ENCODE measurements at places on chromosomes 13 and 19.

DNA sequence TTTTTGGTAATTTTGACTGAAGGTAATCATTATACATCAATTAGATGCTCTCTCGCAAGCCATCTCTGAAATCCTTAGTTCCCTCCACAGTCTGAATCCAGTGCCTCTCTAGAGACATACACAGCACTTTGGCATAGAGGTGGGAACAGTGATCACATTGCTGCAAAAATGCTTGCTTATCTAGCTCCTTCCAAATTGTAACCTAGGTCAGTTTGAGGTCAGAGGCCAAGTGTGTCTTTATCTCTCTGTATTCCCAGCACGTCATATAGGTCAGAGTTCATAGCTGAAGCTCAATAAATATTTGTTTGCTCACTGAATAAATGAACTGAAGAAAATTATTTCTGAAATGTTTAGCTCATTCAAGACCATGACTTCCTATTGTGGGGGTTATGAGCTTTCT is 462.5 kb downstream of the DIAPH3 start:
- DNase-seq, result no peak

DNA sequence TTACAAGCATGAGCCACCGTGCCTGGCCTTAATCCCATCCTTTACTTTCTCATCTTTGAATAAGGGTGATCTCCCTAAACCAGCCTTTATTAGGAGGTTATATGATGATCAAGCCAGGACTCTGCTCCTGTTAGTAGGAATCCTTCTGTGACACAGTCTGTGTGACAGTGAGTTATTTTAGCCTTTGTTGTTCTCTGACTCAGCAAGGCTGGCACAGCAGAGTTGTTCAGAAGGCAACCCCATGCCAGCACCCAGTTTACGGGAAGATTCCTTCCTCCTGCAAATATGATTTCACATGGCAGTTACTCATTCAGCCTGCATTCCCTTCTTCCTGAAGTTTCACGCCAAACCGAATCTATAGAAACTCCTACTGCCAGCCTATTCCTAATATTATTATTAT is 10.5 kb upstream of the MIER2 start:
- DNase-seq, result no peak

GRCh38 chr13:66577358-66577757 is 652.8 kb downstream of the PCDH9 start:
- no peak for DNase-seq

GRCh38 chr19:54551950-54552912 is 21.4 kb upstream of the LILRA2 start:
- DNase-seq, result no peak

- DNase-seq, result no peak
Observed at GRCh38 chr13:58729361-58729760, 1097.8 kb downstream of the PCDH17 start.

DNA sequence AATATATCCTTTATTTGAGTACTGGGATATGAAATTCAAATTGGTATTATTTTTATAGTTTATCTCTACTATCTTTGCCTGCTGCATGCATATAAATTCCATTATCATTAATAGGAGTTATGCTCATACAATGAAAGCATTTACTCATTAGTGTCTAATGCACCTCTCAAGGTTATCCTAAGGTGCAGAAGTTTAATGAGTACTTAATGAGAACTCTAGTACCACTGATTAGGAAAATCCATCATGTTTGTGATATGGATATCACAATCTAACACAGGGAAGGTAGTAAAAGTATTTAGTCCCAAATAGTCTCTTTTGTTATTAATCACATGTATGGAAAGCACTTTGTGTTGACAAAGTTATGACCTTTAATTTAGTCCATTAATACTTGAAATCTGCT is 77.2 kb upstream of the SLC10A2 start:
- no peak for DNase-seq

- DNase-seq, result peak; percentile 17
Observed at GRCh38 chr13:90918536-90918935, 429.0 kb upstream of the MIR17HG start.

DNA sequence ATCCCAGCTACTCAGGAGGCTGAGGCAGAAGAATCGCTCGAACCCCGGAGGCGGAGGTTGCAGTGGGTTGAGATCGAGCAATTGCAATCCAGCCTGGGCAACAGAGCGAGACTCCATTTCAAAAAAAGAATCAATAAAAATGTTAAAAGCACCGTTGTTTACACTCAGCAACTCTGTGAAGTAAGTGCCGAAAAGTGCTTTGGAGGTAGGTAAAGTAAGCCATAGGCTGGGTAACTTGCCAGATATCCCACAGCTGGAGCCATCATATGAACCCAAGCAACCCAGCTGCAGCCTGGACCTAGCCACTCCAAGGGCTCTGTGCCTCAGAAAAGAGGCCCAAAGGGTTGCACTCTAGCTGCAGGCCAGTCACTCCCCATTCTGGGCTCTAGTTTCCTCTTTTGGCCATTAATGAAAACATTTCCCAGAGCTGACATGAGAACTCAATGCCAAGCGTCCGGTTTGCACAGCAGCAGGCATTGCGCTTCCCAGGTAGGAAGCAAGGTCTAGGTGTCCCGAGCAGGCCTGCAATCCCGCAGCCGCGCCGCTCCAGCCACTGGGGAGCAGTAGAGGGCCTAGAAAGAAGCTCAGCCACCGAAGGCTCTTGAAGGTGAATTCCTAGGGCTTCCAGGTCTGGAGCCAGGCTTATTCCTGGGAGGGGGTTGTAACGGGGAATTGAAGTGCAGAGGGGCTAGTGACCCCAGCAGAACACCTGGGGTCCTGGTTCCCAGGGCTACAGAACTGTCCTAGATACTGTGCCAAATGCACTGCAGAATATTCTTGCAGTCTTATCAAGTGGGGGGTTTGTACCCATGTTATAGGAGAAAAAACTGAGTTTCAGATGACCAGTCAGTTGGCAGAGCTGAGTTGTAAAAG is 4.1 kb upstream of the CD79A start:
- peak; percentile 33 for DNase-seq

GRCh38 chr13:66415444-66415843 is 814.7 kb downstream of the PCDH9 start:
- no peak for DNase-seq

GRCh38 chr13:44868397-44868796 is 120.9 kb downstream of the NUFIP1 start:
- no peak for DNase-seq

- no peak for DNase-seq
Observed at GRCh38 chr19:41694831-41695635, 7.0 kb upstream of the CEACAM7 start.

DNA sequence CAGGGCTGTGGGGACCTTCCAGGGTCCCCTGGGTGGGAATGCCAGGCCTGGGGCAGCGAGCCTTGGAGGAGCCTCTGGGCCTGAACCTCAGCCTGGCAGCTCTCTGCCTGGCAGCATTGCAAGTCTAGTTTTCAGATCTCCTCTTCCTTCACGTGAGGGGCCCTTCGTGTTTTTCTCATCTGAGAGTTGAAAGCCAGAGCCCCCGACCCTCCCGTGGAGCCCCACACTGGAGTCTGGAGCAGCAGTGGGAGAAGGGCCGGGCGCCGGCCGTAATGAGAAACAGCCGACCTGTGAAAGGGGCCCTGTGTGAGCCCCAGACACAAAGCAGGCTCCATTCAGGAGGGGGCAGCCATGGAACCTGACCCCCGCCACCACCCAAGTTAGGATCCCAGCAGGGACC is 19.3 kb downstream of the TMED1 start:
- no peak for DNase-seq

DNA sequence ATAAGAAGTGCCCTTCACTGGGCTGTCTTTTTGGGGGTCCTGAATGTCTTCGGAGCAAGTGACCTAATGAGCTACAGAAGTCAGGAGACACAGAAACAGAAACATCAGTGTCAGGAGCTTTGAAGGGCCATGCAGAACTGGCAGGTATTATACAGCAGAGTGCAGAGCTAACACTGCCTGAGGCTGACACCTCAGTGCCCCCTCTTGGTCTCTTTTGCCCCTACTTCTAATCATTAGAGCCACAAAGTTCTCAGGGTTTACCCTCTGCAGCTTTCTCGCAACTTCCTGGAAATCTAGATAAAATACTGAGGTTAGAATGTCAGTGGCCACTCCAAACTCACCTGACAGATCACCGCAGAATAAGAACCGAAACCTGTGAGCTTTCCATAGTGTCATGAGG is 172.7 kb downstream of the B3GLCT start:
- no peak for DNase-seq

DNA sequence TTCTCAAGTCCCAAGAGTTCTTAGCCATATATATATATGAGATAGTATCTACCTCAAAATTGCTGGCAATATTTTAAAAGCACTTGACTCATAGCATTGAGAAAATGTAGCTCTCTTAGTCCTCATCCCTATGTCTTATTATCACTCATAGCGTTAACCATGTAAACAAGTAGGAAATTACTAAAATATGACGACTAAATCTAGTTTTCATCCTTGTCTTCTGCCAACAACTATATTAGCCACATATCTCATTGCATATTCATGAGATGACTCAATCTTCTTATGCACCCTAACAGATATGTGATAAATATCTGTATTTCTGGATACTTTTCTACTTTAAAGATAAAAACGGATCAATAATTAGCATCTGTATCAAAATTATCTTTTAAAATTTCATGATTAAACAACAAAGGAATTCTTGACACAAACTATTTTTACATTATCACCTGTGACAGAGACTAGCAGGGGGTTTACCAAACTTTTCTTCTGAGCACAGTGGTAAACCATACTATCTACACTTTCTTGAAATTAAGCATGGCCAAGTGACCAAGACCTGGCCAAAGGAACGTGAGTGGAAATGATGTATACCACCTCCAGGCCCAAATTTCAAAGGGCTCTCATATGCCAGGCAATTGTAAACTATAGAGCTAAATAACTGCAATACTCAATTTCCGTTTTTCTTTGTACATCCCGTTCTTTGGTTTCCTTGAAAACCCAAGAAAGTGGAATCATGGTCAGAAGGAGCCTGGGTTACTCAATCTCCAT is 45.7 kb downstream of the ZC3H13 start:
- DNase-seq, result no peak

- no peak for DNase-seq
Observed at GRCh38 chr13:86601351-86601750, 802.1 kb upstream of the SLITRK6 start.

GRCh38 chr13:51122868-51123566 is 11.9 kb upstream of the C13orf42 start:
- no peak for DNase-seq

DNA sequence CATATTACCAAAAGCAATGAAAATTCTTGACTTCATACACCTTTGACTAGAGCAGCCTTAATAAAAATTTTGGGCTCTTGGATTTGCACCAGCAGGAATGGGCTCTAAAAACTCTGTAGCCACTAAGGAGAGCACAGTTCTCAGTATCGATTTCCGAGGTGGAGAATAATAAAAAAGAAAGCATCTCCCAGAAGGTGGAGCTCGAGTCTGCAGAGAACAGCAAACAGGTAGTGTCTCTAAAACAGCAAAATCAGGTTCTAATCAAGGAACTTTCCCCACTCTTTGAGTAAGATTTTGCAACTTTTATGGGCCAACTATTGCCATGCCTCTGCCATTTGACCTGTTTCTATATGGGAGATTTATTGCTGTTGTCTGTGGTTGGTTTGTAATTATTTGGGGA is 258.7 kb upstream of the GPC6 start:
- DNase-seq, result no peak

- no peak for DNase-seq
Observed at GRCh38 chr13:53237696-53238095, 209.1 kb downstream of the OLFM4 start.

DNA sequence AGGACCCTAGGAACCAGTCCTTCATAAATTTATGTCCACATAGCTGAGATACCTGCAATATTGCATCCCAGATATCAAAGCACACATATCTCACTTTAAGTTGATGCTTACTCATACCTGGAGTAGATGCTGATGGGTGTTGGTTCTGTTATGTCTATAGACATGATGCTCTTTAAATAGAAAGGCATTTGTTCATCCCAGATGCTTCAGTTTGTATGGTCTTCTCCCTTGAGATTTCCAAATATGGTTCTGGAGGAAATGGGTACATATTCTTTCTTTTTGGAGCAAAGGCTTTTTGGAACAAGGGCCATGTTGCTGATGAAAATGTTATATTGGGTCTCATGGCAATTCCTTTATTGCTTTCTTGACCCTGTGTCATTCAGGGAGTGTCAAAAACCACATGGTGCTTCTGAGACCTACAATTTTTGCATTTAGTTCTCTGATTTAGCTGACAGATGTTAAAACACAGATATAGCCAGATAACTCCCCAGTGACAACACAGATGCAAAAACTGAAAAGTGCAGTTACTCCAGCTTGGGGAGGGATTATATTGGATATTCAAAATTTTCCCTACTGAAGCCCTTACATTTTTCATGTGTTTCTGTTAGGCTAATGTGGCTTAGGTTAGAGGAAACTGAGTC is 211.4 kb downstream of the KCNRG start:
- no peak for DNase-seq

DNA sequence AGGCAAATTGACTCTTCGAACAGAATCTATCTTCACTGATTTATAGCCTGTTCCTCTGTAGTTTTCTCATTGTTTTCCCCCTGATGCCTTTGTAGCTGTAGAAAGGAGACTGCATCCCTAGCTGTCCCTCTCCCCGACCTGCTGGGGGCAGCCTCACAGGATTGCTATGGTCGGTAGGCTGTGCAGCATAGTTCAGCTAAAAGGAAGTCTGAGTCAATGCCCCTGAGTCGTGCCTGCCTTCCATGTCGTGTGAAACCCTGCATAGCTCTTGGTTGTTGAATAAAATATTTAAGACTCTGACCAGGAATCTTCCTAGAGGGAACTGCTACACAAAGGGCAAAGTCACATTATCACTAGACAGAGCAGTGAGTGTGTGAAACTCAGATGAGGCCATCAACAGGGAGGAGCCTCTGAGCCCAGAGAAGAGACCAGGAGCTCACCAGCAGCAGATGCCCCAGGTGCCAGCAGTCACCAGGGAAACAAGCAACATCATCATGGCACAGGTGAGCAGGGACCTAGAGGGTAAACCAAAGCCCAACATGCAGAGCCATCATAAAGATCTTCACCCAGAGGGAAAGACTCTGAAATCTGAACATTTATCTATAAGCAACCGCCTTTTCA is 108.4 kb upstream of the NBEA start:
- DNase-seq, result no peak

DNA sequence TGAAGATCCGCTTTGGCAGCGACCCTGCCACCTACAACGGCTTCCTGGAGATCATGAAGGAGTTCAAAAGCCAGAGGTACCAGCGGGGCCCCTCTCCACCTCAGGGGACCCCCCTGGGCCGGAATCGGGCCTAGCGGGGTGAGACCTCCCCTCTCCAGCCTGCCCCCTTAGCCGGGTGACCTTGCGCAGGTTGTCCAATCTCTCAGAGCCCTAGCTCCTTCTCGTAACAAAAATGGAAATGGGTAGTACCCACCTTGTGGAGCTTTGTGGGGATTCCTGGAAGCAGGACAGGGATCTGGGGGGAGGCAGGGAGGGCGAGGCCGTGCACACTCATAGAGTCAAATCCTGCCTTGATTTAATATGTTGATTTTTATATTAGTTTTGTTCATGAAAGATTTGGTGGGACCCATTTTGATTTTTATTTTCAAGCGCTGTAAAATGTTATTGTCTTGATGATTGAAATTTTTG is 658 bp downstream of the SIN3B start:
- no peak for DNase-seq

All from fibroblast of the conjunctiva (primary cell).